ENCODE measurements at places on chromosomes 1 and 21.

- no peak for DNase-seq
These were observed 27.1 kb downstream of the DHCR24 start for GRCh38 chr1:54859700-54860391.

DNA sequence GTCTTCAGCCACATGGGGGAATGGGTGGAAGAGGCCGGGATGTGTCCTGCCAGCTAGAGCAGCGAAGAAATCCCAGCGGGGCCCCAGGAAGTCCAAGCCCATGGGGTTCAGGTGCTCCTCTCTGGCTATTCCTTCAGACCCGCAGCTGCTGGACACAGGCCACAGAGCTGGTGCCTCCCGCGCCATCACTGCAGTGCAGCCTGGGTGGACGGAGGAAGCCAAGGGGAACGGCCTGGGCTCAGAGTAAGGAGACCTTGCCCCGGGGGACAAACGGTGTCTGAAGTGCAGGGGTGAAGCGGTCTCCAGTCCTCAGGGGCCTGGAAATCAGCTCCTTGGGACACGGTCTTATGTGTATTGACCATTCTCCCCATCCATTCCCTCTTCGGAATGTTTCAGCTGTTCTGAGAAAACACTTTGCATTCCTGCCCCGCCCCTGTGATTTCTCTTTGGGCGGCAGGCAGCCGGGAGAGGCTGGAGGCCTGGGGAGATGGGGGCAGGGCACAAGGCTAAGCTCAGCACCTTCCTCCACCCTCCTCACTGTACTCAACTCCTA lies 18.4 kb downstream of the MTHFR start:
- DNase-seq, result no peak

GRCh38 chr1:68051475-68051874 lies 1.0 kb upstream of the DIRAS3 start:
- DNase-seq, result no peak

DNA sequence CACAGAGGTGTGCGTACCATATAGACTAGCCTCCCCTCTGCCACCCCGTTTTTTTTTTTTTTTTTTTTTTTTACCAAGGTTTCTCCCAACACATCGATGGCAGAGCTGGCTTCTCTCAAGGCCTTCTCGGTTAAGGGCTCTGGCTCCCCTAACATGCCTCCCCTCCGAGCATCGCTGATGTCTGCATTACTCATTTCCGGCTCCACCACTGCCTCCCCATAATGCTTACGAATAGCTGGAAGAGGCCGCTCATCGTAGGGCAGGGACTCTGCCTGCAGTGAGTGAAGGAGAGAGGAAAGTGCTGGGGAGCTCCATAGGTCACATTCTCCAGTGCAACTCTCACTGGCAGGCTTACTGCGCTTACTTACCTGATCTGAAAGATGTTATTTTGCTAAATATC lies 20.6 kb downstream of the CEP104 start:
- DNase-seq, result no peak

DNA sequence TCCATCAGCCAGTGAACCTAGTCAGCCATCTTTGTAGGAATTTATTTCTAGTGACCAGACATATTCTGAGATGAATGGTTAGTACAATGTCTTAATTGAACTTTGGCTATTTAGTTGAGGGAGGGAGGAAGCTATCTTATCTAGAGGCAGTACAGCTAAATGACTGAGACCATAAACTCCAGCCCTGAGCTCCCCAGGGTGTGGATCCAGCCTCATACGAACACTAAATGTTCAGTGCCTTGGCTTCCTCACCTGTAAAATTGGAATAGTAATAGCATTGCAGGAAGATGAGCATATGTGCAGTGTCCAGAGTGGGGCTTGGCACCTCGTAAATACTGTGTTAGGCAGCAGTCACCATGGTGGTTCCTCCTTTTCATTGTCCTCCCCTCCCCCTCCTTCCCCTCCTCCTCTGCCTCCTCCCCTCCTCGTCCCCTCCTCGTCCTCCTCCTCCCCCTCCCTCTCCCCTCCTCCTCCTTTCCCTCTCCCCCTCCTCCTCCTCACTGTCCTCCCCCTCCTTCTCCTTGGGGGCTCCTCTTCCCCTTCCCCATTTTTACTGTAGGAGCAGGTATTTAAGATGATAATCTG lies 108.2 kb downstream of the GALNT2 start:
- DNase-seq, result no peak

DNA sequence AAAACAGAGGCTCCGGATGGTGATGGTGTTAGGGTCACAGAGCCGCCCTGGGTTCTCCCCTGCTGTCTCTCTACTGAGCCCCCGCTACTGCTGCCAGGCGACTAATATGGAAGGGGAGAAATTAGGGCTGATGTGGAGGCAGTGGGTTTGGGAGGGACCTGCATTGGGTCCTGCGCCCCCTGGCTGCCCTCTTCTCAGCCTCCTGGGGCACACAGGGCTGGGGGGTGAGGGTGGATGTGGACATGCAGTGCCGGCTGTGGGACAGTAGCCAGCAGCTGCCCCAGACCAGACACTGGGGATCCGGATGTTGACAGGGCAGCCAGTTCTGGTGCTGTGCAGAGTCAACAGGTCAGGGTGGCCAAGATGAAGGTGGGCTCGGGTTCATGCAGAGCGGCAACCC lies 1.5 kb upstream of the CLCNKB start:
- DNase-seq, result no peak

GRCh38 chr1:15101801-15102200 lies 51.7 kb upstream of the TMEM51 start:
- no peak for DNase-seq

GRCh38 chr1:16459352-16459925 lies 18.9 kb downstream of the NECAP2 start:
- no peak for DNase-seq

GRCh38 chr21:29091033-29091432 lies 17.6 kb upstream of the CCT8 start:
- DNase-seq, result no peak

DNA sequence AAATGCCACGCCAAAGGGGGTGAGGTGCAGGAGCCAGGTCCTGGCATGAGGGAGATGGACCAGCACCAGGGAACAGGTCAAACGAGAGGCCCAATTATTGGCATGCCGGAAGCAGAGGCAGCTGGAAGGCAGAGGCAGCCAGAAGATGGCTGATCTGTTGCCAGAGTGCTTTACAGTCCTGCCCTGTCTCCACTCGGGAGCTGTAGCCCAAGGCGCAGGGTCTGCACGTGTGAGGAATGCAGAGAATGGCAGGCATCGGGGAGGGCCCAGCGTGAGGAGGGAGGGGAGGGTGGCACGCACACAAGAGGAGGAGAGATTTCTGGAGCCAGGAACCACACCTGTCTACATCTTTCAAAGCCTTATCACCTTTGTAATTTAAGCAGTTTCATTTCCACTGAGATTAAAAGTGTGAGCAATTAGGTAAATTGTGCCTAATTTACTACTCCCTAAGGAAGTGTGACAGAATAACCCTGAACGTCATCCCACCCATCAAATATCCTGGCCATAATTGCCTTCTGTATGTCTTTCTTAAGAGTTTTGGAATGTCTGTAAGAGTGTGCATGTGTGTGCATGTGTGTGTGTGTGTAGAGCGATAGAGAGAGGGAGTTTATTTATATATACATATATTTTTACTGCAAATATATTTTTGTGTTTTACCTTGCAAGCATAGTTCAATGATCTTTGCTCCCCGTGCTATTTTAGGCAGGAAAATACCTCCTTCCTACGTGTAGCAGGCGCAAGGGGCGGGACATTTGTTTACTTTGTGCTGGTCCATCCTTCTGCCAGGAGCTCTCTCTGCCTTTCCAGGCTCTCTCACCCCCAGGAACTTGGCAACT lies 125.5 kb upstream of the SERBP1 start:
- DNase-seq, result no peak

DNA sequence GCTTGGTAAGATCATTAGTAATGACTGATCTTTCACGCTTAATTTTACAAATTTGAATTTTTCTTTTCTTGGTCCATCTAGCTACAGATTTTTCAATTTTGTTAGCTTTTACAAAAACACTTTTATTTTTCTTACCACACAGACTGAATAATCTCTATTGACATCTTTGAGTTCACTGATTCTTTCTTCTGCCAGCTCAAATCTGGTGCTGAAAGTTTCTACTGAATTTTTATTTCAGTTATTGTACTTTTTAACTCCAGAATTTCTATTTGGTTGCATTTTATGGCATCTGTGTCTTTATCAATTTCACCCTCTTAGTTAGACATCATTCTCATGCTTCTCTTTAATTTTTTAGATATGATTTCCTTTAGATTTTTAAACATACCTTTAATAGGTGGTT lies 584.7 kb downstream of the LMO4 start:
- no peak for DNase-seq

- no peak for DNase-seq
These were observed 86.6 kb upstream of the EDN2 start for GRCh38 chr1:41571041-41571440.

- peak; percentile 91 for DNase-seq
These were observed at the start of gene DNAJC16 for GRCh38 chr1:15526490-15527339. Gene DNAJC16 (plus strand): TSS chr1:15526848. CDS start chr1:15529106, 2,258 bp downstream.

GRCh38 chr1:9253453-9254105 lies 19.0 kb downstream of the H6PD start:
- DNase-seq, result no peak

- no peak for DNase-seq
These were observed 82.6 kb downstream of the EVA1C start for GRCh38 chr21:32494934-32495709.

DNA sequence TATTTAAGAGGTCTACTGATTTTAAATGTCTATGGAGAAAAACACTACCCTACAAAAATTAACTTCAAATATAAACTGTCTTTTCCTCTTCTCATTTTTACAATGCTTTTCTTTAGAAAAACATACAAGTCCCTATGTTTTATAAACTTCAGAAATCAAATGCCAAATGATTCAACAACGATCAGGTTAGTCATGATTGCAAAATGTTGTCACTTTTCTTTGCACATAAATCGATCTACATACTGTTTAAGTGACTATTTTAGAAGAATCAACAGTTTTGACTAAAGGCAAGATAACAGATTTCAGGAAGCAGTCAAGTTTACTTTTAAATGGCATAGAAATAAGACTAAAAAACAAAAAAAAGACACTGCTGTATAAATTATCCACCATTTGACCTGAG lies 168.7 kb downstream of the GPATCH2 start:
- no peak for DNase-seq

- DNase-seq, result no peak
These were observed 33.1 kb downstream of the CAPZB start for GRCh38 chr1:19452221-19452663.

GRCh38 chr1:11857164-11857851 lies 1.4 kb downstream of the NPPB start:
- no peak for DNase-seq

DNA sequence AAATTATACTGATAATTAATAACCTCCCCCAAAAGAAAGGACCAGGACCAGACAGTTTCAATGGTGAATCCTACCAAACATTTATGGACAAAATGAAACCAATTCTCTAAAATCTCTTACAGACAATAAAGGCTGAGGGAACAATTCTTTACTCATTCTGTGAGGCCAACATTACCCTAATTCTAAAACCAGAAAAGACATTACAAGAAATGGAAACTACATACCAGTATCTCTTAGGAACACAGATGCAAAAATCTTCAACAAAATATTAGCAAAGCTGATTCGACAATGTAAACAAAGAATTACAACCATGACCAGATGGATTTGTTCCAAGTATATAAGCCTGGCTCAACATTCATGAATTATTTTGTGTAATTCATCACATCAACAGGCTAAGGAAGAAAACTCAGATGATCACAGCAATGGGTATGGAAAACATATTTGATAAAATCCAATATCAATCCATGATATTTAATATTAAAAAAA lies 8.6 kb downstream of the TMED5 start:
- no peak for DNase-seq

DNA sequence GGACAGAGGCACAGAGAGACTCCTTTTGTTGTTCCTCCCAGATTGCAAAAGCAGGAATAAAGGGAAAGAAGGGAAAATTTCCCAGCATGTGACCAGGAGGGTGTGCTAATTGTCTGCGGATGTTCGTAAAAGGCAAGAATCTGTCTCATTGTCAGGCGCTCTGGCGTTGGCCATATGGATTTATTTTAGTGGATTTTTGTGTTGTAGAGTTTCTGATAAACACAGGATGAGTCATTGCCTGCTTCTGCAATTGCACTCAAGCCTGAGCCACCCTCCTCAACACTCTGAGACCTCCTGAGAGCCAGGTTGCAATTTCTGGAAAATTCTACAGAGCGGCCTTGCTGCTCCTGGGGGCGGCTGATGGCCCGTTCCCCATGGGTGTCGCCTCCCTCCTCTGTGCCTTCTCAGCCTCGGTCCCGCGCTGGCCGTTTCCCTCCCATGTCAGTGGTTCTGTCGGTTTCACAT lies 227.7 kb downstream of the KAZN start:
- DNase-seq, result no peak

- no peak for DNase-seq
These were observed 66.0 kb upstream of the SDC3 start for GRCh38 chr1:30974536-30974935.

GRCh38 chr1:31043631-31044030 lies 21.9 kb downstream of the PUM1 start:
- DNase-seq, result no peak

DNA sequence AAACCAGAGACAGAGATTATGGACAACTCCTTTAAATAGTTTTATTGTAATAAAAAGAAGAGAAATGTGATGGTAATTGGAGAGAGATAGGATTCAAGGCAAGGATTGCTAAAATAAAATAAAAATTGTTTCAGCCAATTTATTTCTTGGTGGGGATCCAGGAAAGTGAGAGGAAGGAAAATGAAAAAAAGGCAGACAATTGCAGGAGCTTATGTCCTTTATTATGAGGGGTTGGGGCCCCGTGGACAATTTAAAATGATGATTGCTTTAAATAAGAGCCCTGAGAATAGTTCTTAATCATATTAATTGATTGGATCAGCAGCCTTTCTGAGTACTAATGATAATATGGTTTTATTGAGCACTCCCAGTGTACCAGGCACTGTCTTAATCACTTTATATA lies 40.2 kb downstream of the RGS2 start:
- DNase-seq, result no peak

DNA sequence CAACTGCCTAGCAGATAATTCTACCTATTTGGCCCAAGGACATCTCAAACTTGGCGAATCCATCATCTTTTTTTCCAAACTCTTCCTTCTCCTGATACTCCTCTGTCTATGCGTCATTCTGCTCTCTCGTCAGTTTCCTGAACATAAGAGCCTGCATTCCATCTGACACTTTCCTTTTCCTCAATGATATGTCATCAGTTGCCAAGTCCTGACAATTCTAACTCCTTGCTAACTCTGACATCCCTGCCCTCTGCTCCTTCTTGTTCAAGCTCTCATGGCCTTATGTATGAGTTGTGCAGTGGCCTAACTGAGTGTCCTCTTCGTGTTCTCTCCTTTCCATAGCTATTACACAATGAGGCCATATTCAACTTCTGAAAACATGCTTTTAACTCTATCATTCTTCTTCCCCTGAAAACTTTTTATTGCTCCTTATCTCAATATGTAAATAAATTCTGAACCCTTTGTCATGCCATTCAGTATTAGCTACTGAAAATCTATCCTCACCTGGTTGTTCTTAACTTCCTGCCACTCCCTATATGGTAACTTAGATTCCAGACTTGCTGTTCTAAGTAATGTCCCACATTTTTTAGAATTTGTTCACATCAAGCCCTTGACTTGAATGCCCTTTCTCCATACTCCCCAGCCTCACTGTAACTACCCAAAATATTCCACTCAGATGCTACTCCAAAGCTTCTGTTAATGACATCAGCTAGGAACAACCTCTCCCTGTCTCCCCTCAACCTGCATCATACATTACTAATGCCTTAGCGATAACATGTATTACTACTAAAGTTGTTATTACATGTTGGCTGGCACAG lies 11.5 kb downstream of the PALMD start:
- DNase-seq, result no peak

- DNase-seq, result no peak
These were observed 6.8 kb upstream of the SLAMF1 start for GRCh38 chr1:160653620-160654016.
